ENCODE measurements at places on chromosomes 3 and 15.

GRCh38 chr15:51335538-51336410, 2.6 kb downstream of the CYP19A1 start:
- DNase-seq: no peak

GRCh38 chr3:194279101-194279500, 72.0 kb downstream of the CPN2 start:
- no peak for DNase-seq

DNA sequence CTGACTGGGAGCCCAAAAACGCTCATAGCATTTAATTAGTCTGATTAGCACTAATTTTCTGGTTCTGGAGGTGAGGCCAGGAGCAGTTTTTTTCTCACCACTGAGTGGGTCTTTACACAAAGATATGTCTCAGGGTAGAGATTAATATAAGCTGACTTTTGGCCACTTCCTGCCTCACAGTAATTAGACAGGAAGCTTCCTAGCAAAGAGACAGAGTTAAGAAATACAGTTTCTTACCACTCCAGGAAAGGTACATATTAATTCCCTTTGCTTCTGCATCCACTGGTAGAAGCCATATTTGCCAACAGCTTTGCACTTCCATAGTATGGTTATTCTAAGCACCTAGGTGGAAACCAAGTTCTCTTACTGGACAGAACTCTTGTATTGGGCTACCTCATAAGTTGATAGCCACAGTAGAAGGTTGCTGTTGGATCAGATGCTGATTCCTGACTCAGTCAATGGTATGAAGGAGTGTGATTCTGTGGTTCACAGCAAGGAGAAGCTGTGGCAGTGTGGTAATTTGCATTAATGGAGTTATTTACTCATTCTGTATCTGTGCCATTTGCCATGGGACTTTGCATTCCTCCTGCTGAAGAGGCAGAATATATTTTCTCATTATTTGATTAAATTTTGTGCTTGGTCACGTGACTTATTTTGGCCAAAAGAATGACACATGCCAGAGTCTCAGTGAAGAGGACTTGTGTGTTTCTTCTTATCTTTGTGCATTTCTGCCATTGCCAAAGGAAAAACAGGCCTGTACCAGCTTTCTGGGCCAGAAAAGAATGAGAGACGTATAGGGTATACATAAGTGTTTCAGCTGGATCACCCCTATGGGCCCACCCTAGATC, 17.5 kb upstream of the ZBTB20 start:
- no peak for DNase-seq

- DNase-seq: no peak
Measured at GRCh38 chr3:16663854-16664712, 58.9 kb upstream of the DAZL start.

- DNase-seq: no peak
Measured at GRCh38 chr15:41581110-41581509, 22.1 kb downstream of the TYRO3 start.

GRCh38 chr15:53962646-53963561, 15.3 kb upstream of the UNC13C start:
- no peak for DNase-seq

DNA sequence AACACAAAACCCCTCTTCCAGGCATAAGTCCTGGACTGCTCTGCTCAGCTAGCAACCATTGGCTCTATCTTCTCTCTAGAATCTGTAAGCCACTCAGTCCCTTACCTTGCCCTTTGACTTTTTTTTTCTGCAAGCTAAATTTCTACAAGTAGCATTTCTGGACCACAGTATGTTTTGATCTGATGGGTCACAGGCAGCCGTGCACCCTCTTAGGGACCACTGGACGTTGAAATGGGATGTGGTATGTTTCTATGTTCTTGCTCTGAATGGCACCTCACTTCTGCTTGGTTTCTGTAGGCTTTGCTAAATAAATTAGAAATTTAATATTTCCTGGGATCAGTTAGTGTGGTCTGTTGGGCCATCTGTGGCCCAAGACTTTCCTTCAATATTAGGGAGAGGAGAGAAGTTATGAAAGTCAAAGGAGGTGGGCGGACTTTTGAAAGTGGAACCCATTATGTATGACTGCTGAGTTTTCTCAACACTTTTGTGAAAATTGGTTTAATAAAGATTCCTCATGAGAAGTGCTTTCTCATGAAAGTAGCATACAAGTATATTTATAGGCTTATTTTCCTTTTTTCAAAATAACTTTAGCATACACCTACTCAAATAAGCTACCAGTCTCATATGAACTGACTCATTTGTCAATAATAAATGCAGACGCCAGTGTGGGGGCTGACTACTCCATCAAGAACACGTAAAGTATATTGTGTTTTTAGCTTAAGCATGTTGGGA, 18.4 kb upstream of the TIPARP start:
- no peak for DNase-seq

DNA sequence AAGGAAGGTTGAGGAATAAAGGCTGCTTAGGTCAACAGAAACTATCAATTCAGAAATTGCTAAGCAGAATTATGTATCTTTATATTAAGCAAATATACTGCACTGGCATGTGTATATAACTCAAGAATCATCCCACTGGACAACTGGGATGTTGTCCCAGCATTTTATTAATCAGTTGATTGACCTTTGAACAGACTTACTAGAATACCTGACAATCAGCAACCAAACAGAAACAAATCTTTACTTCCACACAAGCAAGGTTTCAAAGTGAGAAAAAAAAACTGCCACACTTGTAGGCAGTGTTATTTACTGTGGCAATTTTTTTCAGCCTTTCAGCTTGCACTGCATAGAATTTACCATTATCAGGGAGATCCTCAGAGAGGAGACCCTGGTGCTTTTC, 218.8 kb downstream of the MAGI1 start:
- no peak for DNase-seq

DNA sequence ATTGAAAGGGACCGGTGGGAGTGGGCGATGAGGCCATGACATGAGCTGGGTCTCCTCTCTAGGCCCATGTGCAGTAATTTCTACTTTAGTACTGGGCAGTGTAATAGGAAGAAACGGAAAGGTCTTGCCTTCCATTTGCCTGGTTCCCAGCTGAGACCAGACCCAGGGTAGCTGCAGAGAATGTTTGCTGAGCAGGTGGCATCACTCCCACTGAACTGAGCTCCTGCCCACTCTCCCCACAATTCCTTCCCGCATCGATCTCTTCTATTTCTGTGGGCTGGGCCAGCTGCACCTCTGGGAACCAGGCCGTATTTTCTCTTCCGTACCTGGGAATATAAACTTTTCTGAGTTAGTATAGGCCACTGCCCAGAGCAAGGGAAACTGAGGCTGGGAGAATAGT, 15.8 kb downstream of the ESYT3 start:
- DNase-seq: no peak

GRCh38 chr15:49731187-49732099, 110.6 kb downstream of the DTWD1 start:
- DNase-seq: no peak

- no peak for DNase-seq
Measured at GRCh38 chr3:69535613-69536012, 149.7 kb upstream of the FRMD4B start.

- no peak for DNase-seq
Measured at GRCh38 chr3:44427683-44428082, 49.8 kb downstream of the ZNF445 start.

DNA sequence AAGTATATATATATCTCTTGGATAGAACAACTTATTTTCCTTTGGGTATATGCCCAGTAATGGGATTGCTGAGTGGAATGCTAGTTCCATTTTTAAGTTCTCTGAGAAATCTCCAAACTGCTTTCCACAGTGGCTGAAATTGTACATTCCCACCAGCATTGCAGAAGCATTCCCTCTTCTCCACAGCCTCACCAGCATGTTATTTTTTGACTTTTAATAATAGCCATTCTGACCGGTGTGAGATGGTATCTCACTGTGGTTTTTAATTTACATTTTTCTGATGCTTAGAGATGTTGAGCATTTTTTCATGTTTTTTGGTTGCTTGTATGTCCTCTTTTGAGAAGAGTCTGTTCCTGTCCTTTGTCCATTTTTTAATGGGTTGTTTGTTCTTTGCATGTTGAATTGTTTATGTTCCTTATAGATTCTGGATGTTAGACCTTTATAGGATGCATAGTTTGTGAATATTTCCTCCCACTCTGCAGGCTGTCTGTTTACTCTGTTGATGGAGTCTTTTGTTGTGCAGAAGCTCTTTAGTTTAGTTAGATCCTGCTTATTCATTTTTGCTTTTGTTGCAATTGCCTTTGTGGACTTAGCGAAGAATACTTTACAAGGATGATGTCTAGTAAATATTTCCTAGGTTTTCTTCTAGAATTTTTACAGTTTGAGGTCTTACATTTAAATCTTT, 82.7 kb upstream of the NR2F2 start:
- DNase-seq: no peak

DNA sequence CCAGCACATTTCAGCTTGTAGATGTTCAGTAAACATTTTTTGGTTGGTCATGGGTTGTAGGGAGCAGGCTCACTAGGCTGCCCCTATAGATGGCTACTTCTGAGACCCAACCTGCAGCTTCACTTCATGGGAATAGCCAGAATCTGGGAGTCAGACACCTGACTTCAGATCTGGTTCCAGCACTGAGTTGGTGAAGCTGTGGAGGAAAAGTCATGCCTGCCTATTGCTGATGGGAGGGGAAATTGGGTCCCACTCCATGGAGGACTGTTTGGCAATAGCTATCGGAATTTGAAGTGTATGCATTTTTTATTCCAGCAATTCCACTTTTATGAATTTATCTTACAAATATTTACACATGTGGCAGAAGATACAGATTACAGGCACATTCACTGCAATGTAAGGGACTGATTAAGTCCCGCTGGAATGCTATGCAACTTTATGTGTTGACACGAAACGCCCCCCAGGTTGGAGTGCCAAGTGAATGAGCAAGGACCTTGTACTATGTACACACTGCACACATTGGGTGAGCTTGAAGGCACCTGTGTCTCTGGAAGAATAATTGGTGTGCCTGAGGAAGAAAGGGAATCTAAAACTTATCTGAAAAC, 7.8 kb upstream of the CCR1 start:
- no peak for DNase-seq

GRCh38 chr3:126108676-126109050, 24.7 kb upstream of the SLC41A3 start:
- no peak for DNase-seq

- no peak for DNase-seq
Measured at GRCh38 chr3:167941234-167941995, 154.3 kb downstream of the GOLIM4 start.

DNA sequence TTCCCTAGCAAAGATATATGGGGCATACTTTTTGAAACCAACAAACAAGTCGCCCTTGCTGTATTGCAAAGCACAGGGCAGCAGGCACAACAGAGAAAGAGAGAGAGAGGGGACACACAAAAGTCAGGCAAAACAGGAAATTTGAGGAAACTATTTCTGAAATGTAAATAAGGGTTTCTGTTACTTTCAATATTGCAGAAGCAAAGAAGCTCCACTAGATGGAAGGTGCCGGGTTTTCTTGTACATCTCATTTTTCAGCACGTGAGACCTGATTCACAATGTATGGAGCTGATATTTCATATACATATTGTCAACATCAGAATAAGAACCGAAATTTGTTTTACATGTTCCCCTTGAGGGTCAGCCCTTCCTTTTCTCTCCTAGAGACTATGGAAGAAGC, 127.4 kb downstream of the FOXP1 start:
- DNase-seq: no peak

GRCh38 chr15:85324202-85324601, 56.2 kb upstream of the AKAP13 start:
- no peak for DNase-seq
